Gastroesophageal sphincter (tissue), 4 donors: ENCODE measurements at places on chromosomes 7 and 10.

DNA sequence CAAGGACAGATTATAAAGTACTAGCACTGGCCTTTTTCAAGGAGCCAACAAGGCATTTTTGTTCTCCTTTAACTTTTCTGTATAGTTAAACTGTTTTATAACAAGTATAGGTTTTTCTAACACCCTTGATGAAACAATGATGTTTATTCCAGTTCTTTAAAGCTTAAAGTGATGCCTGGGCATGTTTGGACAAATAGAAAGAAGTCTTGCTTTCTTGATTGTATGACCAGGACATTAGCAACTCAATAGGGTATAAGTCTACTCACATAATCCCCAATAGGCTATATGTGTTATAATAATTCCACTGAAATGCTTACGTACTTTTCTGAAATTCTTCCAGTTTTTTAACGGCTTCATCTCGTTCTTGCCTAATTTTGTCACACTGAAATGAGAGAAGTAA lies 36.7 kb downstream of the SHTN1 start:
- no peak overlapping the region for H3K4me3 ChIP-seq
- no peaks in the 10 kb centered on the region for H3K36me3 ChIP-seq
- H3K27me3 ChIP-seq: no peaks in the 10 kb centered on the region
- ATAC-seq: no peak
- H3K27ac ChIP-seq: no peak overlapping the region

DNA sequence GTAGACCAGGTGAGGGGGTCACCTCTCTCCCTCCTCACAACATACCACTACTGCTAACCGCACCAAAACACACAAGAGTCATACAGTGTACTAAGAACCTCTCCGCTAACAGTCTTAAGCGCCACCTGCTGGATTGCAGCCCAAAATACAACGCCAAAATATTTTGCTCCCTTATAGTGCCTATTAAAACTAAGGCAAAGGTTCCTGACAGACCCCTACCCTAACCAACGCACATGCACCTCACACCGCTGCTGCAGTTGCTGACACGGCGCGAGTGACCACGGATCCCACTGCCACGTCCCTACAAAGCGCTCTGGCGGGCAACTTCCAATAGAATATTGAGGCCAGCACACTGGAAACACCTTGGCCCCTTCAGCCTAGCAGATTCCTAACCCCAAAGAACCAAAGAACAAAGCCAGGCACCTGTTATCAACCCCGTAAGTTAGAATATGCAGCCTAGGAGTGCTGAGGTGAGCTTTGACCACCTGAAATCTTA lies 563.6 kb upstream of the SEMA3D start:
- peaks cover 13% of the 10 kb centered on the region for H3K27me3 ChIP-seq
- H3K4me3 ChIP-seq: no peak overlapping the region
- no peaks in the 10 kb centered on the region for H3K4me1 ChIP-seq
- ATAC-seq: no peak
- no peaks in the 10 kb centered on the region for H3K36me3 ChIP-seq

DNA sequence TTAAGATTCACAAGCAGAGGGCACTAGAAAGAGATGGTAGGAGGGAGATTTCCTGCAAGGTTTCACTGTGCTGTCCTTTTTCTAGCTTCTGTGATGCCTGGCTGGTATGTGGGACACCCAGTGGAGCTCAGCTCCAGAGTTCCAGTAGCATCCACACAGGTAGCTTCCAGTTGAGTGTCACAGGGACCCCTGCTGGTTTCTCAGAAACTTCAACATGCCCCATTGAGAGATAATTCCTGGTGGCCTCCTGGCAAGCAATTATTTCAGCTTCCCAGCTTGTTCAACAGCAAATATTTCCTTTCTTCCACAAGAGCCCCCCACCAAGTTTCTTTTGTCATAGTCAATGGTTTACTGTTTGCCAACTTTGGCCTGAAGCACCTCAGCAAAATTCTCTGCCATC lies 858.7 kb downstream of the REEP3 start:
- no peak overlapping the region for H3K4me3 ChIP-seq
- ATAC-seq: no peak
- H3K27ac ChIP-seq: no peak overlapping the region
- H3K36me3 ChIP-seq: no peaks in the 10 kb centered on the region

DNA sequence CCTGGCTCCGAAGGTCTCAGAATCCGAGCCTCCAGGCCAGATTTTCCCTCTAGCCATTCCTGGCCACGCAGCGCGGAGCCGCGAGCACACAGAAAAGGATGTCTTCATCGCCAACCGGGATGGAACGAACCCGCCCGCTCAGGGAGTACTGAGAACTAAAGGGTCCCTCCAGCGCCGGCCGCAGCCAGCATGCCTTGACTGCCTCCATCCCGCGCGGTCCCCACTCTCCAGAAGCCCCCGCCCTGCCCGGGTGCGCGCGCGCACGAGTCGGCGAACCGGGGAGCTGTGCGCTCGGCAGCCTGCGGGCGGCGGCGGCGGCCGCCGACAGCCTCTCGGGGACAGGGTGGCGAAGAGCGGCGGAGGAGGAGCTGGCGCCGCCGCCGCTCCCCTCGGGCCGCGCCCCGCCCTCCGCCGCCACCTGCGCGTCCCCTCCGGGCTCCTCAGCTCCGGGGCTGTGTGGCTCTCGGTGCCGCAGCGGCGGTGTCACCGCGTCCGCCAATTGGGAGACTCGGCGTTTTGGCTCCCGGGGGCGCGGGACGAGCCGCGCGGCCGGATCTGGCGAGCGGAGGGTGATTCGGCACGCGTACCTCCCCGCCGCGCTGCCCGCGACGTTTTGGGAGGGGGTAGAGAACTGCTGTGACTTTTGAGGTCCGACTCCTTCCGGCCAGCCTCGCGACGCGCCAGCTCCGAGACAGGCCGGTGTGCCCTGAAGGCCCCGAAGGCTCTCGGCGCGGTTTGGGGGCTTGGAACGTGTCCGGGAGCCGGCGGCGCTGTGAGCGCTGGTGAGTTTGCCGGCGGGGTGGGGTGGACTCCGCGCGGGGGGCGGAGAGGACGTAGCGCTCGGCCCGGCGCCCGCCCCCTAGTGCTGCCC lies 453 bp upstream of the GALNT17 start:
- H3K27ac ChIP-seq: peak overlapping the region; percentile 93
- peak; percentile 74 for ATAC-seq
- peak overlapping the region; percentile 81 for H3K4me3 ChIP-seq
- H3K27me3 ChIP-seq: peaks cover 22% of the 10 kb centered on the region
- no peaks in the 10 kb centered on the region for H3K36me3 ChIP-seq
- H3K4me1 ChIP-seq: no peaks in the 10 kb centered on the region

- no peaks in the 10 kb centered on the region for H3K36me3 ChIP-seq
- no peak for ATAC-seq
- H3K27ac ChIP-seq: no peak overlapping the region
- H3K4me3 ChIP-seq: no peak overlapping the region
These were observed 111.8 kb upstream of the RSU1 start for GRCh38 chr10:16929069-16929468.

GRCh38 chr7:151014950-151015349 lies 9.3 kb downstream of the ATG9B start:
- no peaks in the 10 kb centered on the region for H3K36me3 ChIP-seq
- H3K4me1 ChIP-seq: peaks cover 47% of the 10 kb centered on the region
- peaks cover 100% of the 10 kb centered on the region for H3K27me3 ChIP-seq
- no peak for ATAC-seq

DNA sequence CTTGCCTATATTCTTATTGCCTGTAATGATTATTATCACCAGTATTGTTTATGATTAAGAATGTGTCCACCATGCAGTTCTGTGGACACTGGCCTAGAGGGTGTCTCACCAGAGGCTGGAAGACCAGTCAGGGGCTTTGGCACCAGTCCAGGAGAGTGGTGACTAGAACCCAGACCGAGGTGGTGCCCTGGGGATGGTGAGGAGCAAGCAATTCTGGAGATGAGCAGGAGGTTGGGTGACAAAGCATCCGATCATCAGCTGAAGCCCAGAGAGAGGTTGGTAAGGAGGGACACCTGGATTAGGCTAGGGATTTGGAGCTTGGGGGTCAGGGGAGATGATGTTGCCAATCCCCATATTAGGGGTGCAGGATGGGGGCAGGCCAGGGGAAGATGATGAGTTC lies 124.4 kb downstream of the EMX2 start:
- H3K4me1 ChIP-seq: no peaks in the 10 kb centered on the region
- H3K4me3 ChIP-seq: no peak overlapping the region
- H3K27me3 ChIP-seq: no peaks in the 10 kb centered on the region
- no peaks in the 10 kb centered on the region for H3K36me3 ChIP-seq

DNA sequence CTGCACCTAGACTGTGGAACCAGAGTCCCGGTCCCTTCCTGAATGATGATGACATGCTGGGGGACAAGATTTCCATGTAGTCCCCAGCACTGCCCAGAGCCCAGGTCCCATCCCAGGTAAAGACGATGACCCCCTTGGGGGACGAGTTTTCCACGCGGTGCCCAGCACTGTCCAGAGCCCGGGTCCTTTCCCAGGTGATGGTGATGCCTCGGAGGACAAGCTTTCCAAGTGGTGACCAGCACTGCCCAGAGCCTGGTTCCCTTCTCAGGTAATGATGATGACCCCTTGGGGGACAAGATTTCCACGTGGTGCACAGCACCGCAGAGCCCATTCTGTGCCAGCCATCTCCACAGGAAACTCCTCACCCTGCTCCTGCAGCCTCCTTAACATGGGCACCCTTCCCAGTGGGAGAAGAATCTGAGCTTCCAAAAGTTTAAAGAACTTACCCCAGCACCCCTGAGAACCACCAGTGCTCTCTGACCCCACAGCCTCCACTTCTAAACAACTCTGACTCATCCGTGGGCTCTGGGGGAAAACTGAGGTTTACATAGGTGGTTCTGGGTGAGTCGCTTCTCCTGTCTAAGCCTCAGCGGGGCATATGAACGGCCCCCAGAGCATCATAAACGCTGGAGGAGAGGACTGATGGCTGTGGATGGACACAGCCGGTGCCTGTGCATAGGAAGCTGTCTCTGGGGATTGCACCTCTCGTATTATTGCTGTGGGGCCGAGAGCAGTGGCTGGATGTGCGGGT lies 233.2 kb downstream of the TCERG1L start:
- peaks cover 17% of the 10 kb centered on the region for H3K27me3 ChIP-seq
- H3K4me3 ChIP-seq: no peak overlapping the region
- no peak overlapping the region for H3K27ac ChIP-seq
